ENCODE measurements at places on chromosomes 4 and X. TPM values are rescaled to one million over a fixed set of nuclear protein-coding genes. Genes with fewer than 3 reads are reported as not detected.

The MUC7 gene
- not detected for total RNA-seq

DNA sequence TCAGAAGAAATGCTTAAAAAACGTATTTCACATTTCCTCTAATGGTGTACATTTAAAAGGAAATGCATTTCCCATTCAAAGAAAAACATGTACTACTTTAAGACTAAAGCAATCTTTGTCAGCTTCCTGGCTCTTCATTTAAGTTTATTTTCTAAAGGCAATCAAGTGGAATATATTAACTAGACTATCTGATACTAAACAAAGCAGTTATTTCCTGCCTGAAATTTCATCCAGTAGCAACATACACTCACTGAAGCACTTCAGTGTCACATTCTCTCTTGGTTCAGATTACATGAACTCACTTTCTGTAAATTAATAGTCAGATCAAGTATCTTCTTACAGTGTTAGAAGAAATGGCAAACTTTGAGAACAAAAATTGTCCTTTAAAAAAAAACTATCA is 42.5 kb downstream of the LRBA start:
- no peaks in the 10 kb centered on the region for H3K36me3 ChIP-seq
- no peak overlapping the region for H3K4me3 ChIP-seq
- H3K27me3 ChIP-seq, result no peaks in the 10 kb centered on the region
- H3K27ac ChIP-seq, result no peak overlapping the region
- no peaks in the 10 kb centered on the region for H3K4me1 ChIP-seq

GRCh38 chr4:94924566-94924965 is 166.8 kb downstream of the BMPR1B start:
- H3K27ac ChIP-seq, result no peak overlapping the region
- no peaks in the 10 kb centered on the region for H3K27me3 ChIP-seq
- no peaks in the 10 kb centered on the region for H3K36me3 ChIP-seq

DNA sequence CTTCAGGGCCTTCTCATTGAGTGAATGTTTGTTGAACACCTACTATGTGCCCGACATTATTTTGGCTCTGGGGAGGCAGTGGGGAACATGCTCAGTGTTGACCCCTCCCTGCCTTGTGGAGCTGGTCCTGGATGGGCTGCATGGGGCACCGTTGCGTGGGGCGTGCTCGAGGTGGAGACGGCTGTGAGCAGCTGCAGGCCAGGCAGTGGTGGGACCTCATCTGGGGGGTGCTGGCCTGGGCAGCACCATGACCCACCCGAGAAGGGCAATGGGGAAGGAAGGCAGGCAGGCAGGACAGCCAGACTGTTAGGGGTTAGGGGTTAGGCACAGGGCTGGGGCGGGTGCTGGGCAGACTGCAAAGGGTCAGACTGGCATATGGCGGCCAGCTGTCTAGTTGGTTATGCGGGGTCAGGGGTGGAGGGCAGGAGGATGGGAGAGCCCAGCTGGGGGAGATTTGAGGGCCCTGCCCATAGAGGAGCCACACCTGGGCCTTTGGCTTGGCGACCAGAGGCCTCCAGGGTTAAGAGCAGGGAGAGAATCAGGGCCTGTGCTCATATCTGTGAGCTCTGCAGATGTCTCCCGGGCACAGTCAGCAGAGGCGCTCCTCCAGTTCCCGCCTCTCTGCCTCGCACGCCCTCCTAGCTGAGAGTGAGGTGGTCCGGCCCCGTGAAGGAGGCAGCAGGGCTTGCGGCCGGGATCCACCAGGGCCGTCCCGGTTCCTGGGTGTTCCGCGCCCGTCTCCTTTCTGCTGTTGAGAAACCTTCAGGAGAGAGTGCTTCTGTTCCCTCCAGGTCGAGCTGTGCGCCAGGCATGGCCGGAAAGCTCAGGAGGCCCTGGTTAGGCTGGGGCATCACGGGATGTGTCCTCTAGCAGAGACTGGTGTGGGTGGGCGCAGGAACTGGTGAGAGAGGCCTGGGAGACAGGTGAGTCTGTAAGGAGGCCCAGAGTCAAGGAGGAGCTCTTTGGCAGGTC is 73.3 kb downstream of the RGS12 start:
- no peak overlapping the region for H3K27ac ChIP-seq
- DNase-seq, result no peak
- H3K4me1 ChIP-seq, result peaks cover 26% of the 10 kb centered on the region
- H3K4me3 ChIP-seq, result no peak overlapping the region
- H3K27me3 ChIP-seq, result no peaks in the 10 kb centered on the region

DNA sequence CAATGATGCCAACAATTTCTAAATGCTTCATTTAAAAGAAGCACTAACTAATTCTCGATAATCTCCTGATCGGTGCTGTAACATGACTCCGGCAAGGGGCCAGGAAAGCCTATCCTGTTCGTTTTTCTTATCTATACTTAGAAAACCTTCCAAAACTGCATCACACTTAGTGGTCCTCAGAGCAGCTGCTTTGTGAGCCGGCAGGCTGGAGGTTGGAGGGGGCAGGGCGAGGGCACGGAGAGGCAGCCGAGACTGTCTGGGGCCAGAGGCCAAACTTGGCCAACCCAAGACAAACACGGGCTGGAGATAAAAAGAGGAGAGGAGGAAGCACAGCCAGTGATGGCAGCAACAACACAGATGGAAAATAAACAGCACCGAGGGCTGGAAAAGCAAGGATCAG is 455.7 kb downstream of the BCOR start:
- no peak overlapping the region for H3K27ac ChIP-seq
- H3K4me1 ChIP-seq, result no peaks in the 10 kb centered on the region
- no peaks in the 10 kb centered on the region for H3K36me3 ChIP-seq
- H3K27me3 ChIP-seq, result no peaks in the 10 kb centered on the region
- no peak for DNase-seq

DNA sequence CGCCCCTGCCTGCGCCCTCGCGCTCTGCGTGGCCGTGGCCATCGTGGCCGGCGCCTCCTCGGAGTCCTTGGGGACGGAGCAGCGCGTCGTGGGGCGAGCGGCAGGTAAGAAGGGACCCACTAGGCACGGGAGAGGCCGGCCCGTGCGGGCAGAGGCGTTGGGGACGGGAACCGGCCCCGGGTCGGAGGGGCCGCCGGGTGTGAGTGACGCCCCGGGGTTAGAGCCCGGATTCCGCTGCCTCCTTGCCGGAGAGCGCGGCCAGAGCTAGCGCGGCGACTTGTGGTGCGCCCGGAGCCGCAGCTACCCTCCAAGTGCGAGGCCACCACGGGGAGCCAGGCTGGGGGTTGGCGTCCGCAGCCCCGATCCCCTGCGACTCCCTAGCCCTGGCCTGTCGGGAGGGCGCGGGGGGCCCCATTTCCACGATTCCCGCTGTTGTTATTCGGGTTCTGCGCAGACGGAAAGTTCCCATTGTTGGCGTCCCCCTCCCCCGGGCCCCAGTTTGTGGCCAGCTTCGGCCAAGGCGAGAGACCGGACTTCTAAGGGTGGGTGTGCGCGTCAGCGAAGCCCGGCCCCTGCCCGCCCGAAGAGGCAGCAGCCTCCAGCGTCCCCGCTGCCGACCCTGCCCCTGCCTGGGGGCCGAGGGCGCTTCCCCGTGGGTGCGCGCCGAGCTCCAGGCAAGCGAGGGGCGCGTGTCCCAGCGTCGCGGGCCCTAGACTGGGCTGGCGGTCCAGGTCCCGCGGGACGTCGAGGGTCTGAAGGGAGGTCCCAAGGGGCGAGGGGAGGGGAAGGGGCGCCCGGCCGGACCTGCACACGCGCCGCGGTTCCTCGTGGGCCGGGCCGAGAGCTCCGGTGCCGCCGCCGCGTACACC is 1.1 kb downstream of the FGFR3 start:
- H3K27ac ChIP-seq, result no peak overlapping the region
- H3K36me3 ChIP-seq, result no peaks in the 10 kb centered on the region
- H3K4me1 ChIP-seq, result peaks cover 15% of the 10 kb centered on the region
- peak overlapping the region; percentile 67 for H3K4me3 ChIP-seq
- DNase-seq, result no peak

The NEIL3 gene
- not detected for total RNA-seq

DNA sequence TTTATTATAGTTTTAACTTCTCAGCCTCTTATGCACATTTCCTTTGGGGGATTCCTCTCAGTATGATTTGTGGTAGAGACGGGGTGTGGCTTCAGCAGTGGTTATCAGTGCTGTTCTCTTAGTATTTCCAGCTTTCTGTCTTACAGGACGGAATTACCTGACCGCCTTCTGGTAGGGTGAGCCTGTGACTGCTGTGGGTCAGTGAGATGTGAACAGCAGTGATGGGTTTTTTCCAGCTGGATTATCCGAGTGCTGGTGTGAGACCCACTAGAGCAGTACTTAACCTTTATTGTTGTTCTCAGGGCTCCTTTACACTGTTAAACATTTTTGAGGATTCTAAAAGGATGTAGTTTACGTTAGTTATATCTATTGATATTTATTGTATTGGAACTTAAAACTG is 135.2 kb downstream of the SLIT2 start:
- no peak overlapping the region for H3K27ac ChIP-seq
- no peaks in the 10 kb centered on the region for H3K27me3 ChIP-seq
- H3K4me1 ChIP-seq, result no peaks in the 10 kb centered on the region
- H3K4me3 ChIP-seq, result no peak overlapping the region

DNA sequence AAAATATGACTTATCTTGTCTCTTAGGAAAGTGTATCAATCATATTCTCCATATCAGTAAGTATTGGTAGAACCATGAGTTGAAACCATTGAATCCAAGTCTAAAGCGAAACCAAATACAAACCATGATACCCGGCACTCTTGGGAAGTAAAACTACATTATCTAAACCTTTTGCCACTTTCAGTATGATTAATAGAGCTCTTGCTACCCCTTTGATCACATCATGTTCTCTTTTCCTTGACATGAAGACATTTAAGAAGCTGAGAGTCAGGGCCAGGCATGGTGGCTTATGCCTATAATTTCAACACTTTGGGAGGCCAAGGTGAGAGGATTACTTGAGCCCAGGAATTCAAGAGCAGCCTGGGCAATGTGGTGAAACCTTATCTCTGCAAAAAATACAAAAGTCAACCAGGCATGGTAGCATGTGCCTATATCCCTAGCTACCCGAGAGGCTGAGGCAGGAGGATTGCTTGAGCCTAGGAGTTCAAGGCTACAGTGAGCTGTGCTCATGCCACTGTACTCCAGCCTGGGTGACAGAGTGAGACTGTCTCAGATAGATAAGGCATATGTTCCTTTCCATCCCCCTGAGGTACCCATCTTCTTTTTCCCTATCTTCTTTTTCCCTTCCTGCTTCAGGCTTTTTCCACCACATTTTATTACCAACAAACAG is 45.4 kb downstream of the CEP135 start:
- no peak overlapping the region for H3K4me3 ChIP-seq
- peaks cover 18% of the 10 kb centered on the region for H3K36me3 ChIP-seq
- H3K27me3 ChIP-seq, result no peaks in the 10 kb centered on the region
- no peaks in the 10 kb centered on the region for H3K4me1 ChIP-seq

DNA sequence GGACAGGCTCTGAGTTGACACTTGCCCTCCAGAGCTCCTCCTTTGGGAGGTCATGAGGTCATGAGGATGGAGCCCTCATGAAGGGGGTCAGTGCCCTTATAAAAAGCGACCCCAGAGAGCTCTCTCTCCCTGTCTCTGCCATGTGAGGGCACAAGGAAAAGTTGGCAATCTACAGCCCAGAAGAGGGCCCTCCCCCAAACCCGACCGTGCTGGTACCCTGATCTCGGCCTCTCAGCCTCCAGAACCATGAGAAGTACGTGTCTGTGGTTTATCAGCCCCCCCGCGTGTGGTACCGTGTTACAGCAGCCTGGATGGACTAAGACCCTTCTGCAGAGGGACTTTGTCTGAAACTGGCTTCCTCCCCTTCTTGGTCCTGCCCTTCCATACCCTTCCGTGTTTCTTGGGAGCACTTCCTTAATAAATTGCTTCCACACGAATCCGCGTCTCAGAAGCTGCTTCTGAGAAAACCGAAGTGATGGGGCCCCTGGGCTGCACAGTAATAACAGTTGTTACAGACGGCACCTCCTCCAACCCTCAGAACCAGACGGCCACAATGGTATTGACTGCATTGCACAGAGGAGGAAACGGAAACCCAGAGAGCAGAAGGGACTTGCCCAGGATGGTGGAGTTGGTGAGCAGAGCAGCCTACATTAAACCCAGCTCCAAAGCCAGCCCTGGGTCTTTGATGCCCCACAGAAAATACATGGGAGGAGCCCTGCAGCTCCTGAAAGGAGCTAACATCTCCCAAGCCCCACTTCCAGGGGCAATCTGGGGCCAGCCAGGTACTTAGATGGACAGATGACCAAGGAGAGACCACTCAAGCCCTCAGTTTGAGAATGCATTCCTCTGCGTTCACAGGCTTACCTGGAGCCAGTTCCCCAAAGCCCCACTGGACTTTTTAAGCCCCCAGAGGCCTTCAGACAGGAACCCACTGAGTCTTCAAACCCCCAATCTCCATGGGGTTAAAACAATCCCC is 242.7 kb downstream of the BCOR start:
- no peaks in the 10 kb centered on the region for H3K36me3 ChIP-seq
- no peaks in the 10 kb centered on the region for H3K27me3 ChIP-seq
- DNase-seq, result no peak
- no peak overlapping the region for H3K4me3 ChIP-seq

- H3K27me3 ChIP-seq, result no peaks in the 10 kb centered on the region
- no peak for DNase-seq
- H3K4me3 ChIP-seq, result no peak overlapping the region
- H3K4me1 ChIP-seq, result no peaks in the 10 kb centered on the region
- no peaks in the 10 kb centered on the region for H3K36me3 ChIP-seq
- no peak overlapping the region for H3K27ac ChIP-seq
These were observed 330.9 kb downstream of the SPOCK3 start for GRCh38 chr4:166903408-166903807.

The MAP7D3 gene
- total RNA-seq, result 18.3 TPM

- H3K4me3 ChIP-seq, result no peak overlapping the region
- H3K36me3 ChIP-seq, result no peaks in the 10 kb centered on the region
- no peaks in the 10 kb centered on the region for H3K27me3 ChIP-seq
- H3K27ac ChIP-seq, result no peak overlapping the region
These were observed 439.7 kb upstream of the DIAPH2 start for GRCh38 chrX:96244955-96245354.

GRCh38 chr4:142718981-142719380 is 127.1 kb downstream of the INPP4B start:
- H3K36me3 ChIP-seq, result no peaks in the 10 kb centered on the region
- no peak for DNase-seq
- no peak overlapping the region for H3K4me3 ChIP-seq
- H3K27me3 ChIP-seq, result no peaks in the 10 kb centered on the region

DNA sequence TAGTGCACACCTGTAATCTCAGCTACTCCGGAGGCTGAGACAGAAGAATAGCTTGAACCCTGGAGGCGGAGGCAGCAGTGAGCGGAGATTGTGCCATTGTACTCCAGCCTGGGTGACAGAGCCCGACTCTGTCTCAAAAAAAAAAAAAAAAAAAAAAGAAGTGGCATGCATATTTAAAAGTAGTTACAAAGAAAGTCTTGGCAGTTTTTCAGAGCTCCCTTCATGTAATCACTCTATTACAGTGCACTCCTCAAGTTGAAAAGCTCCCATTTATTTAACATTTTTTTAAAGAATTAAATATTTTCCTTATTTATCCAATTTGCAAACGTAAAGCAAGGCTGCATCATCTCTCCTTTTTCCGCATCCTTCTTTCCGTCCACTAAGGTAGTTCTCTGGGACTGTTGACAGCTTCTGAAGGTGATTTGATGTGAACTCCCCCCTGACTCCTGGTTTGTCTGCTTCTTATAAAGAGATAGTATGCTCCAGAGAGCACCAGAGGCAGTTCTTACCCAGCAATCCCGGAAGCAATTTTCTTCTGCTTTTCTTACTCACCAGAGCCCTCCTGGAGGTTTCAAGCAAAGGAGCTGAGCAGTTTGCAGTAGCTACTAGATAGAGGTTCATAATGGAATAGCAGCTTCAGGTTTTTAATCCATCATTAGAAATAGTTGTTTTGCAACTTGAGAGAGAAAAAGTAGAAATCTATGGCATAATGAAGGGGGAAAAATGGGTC is 151.0 kb downstream of the PALLD start:
- no peak overlapping the region for H3K4me3 ChIP-seq
- no peaks in the 10 kb centered on the region for H3K36me3 ChIP-seq
- H3K27ac ChIP-seq, result no peak overlapping the region
- peaks cover 20% of the 10 kb centered on the region for H3K4me1 ChIP-seq

- H3K27me3 ChIP-seq, result no peaks in the 10 kb centered on the region
These were observed 12.8 kb upstream of the TNIP2 start for GRCh38 chr4:2768921-2769336.

The SYTL4 gene
- total RNA-seq, result 14.9 TPM

Measured in esophagus muscularis mucosa (tissue), 4 donors.